ENCODE measurements at places on chromosomes 4 and X.

GRCh38 chr4:3112201-3112600 is 37.7 kb downstream of the HTT start:
- no peak for DNase-seq

GRCh38 chr4:29262986-29263385 is 1457.2 kb upstream of the PCDH7 start:
- DNase-seq: no peak

DNA sequence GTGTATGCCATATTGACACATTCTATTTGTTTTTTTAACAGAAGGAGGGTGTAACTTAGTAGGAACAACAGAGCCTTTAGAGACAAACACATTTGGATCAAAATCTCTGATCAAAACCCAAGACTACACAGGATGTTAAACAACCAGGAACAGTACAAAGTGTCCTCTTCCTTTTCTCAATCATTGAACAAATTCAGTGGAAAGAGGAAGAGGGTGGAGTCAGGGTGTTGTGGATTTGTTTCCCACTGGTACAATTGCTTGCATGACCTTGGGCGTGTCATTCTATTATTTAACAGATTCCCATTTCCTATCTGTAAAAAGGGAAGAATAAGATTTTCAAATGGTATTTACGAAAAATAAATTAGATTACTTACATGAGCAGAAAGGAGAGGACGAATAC is 1162.8 kb upstream of the PRKX start:
- no peak for DNase-seq

DNA sequence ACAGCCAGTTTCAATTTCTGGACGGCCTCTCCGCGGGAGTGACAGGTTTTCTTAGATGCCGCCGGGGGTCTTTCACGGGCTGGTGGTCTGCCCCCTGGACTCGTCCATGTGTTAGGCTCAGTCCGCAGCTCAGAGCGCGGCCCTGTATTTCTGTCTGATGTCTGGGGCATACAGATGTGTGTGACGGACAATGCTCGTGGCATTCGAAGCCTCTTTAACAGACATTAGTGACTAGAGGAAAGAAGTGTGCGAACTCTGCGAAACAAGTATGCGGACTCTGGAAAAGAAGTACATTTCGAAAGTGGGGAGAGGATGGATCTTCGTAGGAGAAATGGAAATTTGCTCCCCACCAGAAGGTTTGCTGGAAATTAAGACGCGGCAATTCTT is 793 bp upstream of the DCUN1D4 start:
- peak; percentile 33 for DNase-seq

GRCh38 chr4:176569301-176569700 is 223.4 kb downstream of the VEGFC start:
- DNase-seq: no peak
